DMS79 (cell line): ENCODE measurements at places on chromosomes 4 and X.

GRCh38 chr4:73599182-73599581 lies 21.1 kb downstream of the RASSF6 start:
- DNase-seq, result no peak

- no peak for DNase-seq
These were observed 24.0 kb downstream of the RBMX start for GRCh38 chrX:136856551-136856950.

DNA sequence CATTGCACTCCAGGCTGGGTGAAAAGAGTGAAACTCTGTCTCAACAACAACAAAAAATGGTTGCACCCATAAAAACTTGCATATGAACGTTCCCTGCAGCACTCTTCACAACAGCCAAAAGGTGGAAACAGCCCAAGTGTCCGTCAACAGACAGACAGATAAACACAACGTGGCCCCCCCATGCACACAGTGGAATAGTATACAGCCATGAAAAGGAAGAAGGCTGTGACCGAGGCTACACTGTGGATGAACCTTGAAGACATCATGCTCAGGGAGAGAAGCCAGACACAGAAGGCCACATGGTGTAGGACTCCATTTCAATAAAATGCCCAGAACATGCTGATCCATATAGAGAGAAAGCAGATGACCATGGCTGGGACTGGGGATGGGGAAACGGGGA lies 33.5 kb upstream of the ASMTL start:
- no peak for DNase-seq

GRCh38 chr4:143700046-143700415 lies 444 bp downstream of the FREM3 start:
- DNase-seq, result no peak

- DNase-seq, result no peak
These were observed 463.0 kb upstream of the CPEB2 start for GRCh38 chr4:14539246-14539645.

DNA sequence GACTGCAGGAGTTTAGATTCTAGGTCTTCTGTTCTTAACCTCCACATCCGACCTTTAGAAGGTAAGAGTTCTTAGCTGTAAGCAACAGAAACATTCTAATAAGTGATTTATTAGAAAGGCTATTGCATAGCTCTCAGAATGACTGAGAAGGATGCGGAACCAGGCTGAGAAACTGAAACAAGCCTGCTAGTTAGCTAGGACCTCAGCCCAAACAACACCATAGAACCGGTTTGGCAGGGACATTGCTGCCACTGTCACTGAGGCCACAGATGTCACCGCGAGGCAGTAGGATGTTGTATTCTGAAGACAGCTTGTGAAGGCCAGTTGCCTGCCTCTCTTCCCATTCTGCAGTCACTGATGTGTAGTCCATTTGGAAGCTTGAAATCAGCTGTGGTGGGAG lies 160.0 kb upstream of the ARX start:
- no peak for DNase-seq

- DNase-seq, result no peak
These were observed 10.6 kb upstream of the BCOR start for GRCh38 chrX:40108162-40108958.

DNA sequence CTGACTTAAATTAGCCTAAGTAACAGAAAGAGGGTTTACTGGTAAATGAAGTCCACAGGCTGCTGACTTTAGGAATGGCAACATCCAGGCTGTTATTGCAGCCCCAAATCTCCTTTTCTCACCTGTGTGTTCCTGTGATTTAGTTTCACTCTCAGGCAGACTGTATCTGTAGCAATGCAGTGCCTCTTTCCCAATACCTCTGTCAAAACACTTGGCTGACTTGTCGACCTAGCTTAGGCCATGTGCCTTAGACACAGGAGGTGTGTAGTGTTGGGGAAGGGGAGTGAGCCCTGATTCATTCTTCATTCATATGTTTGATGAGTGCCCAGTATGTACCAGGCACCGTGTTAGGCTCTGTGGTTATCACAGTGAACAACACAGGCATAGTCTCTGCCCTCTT lies 46.9 kb downstream of the JADE3 start:
- DNase-seq, result no peak

DNA sequence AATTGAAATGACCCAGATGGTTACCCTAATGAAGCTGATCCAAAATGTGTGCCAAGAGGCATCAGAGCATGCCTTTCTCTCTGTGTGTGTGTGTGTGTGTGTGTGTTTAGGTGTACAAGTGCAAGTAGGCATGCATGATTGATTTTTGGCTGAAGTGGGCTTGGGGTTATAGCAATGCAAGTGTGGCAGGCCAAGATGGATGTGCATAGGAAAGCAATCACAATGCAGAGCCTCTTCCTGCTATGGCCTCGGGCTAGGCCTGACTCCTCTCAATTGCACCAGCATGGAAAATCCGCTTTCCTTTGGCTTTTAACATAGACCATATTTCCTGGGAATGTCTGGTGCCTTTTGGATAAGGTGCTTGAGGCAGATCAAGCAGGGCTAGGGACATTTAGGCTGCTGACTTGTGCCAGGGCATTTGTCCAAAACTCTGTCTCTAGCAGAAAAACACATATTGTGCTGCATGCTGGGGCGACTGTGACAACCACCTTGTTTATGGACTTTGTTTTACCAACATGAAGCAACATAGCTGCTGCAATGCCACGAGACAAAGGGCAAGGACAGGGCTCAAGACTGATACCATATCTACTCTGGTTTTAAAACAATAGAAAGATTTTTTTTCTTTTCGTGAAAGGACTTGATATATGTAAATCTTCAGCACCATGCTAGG lies 395.7 kb downstream of the RAPGEF2 start:
- no peak for DNase-seq

DNA sequence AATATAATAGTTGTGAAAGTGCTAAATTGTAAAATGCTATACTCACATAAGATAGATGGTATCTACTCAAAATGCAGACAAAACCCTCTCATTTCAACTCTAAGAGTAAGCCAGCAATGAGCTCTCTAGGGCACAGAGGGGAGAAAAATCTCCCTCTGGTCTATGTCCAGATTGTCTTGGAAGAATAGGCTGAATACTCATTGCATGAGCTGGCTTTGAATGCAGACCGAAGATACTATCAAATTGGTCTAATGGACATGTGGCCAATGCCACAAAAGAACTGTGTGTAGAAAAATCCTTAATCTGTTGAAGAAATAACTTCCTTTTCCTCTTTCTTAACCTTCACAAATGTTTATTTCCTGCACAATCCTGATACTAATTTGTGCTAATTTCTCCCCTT lies 3.5 kb downstream of the ZXDA start:
- DNase-seq, result no peak

GRCh38 chrX:30248854-30249253 lies 1.9 kb downstream of the MAGEB1 start:
- no peak for DNase-seq

GRCh38 chr4:84948056-84948455 lies 18.4 kb downstream of the WDFY3 start:
- no peak for DNase-seq

DNA sequence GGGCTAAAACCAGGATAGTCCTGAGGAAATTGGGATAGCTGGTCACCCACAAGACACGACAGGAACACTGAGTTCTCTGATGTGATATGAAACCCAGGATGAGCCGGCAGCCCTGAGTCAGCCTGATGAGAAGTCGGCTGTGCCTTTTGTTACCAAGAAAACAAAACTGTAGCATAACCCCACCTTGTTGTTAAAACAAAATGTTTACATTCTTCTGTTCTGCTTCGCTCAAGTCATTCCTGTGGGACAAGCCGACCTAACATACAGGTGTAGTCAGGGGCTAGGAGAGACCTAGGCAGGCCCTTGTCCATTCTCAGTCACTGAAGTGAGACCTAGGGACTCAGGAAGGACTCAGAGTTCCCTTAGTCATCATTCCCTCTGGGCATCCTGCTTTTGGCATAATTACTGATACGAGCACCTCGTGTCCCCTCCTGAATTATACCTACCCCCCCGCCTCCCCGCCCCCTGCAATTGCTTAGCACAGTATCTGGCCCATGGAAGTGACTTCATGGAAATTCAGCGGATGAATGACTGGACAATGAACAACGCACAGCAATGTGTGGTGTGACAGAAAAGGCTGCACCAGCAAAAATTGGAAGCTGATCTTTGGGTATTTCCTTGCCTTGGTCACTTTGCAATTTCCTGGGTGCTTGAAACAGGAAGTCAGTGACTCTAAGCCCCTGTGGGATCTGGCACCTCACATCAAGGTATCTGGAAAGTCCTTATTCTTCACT lies 31.9 kb upstream of the TLR2 start:
- DNase-seq, result no peak

DNA sequence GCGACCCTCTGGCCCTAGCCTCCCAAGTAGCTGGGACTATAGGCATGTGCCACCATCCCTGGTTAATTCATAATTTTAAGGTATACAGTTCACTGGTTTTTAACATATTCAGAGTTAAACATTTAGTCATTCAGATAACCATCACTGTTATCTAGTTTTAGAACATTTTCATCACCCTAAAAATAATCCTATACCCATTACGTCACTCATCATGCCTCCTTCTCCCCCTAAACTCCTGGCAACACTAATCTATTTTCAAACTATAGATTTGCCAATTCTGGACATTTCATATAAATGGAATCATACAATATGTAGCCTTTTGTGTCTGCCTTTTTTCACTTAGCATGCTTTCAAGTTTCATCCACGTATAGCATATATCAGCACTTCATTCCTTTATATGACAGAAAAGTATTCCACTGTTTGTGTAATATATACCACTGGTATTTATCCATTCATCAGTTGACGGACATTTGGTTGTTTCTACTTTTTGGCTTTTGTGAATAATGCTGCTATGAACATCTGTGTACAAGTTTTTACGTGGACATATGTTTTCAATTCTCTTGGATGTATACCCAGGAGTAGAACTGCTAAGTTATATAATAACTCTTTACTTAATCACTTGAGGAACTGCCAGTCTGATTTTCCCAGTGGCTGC lies 32.0 kb upstream of the RPS3A start:
- no peak for DNase-seq

DNA sequence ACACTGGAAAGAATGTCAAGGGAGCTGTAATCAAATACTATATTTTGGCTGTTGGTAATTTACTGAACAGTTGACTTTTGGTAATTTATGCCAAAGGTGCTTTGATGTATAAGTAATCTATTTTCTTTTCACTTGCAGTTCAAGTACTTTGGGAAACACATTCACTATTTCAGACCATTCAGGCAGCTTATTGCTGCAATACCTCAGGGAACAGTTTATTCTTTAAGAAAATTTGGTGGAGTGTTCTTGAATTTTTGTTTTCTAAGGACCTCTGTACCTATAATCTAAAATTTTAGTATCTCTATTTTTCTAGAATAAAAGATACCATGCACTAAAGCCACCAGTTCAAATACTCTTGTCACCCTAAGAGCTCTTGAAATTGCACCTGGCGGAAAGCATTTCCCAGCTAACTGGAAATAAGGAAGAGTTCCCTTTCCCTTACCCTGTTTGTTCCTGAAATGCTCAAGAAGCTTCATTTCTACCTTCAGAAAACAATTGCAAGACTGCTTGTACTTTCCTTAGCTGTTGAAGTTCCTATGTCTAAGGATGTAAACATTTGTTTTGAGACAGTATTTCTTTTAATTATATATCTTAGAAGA lies 633.5 kb upstream of the FAT1 start:
- DNase-seq, result no peak

- DNase-seq, result no peak
These were observed 11.8 kb downstream of the TBC1D9 start for GRCh38 chr4:140744421-140744820.

- no peak for DNase-seq
These were observed 16.1 kb upstream of the USO1 start for GRCh38 chr4:75708218-75708691.

DNA sequence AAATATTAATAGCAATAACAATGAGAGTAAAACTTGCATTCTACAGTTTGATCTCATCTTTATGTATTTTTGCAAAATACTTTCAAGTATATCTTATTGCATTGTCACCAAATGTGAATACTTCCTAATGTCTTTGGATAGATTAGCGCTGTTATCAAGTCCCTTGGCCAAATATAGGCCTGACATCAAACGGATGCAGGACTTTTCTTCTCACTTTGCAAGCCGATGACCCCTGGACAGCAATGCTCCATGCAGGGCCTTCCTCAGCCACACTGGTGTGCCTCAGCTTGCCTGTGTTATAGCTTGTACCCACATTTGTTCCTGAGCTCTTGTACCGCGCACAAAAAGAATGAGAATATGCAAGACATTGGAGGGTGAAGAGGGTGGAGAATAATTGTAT lies 18.0 kb upstream of the NMU start:
- no peak for DNase-seq

GRCh38 chr4:11593576-11594116 lies 165.0 kb upstream of the HS3ST1 start:
- DNase-seq, result no peak

DNA sequence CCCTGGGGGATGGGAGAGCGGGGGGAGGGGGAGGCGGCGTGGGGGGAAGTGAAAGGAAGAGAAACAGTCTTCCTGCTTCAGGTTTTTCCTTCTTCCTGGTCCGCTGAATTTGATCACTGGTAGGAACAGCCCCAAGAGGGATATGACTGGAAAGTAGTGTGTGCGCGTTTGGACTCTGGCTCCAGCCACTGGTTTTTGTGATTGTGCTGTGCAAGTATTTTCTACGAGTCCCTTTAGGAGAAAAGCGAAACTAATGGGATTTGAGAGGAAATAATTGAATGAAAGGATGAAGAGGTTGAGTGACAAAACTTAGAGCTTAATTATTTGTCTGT lies 836 bp downstream of the PRRG1 start:
- no peak for DNase-seq

GRCh38 chr4:139754938-139755337 lies 89.3 kb downstream of the MGST2 start:
- DNase-seq, result no peak

GRCh38 chr4:114509340-114509739 lies 89.3 kb upstream of the UGT8 start:
- DNase-seq, result no peak

GRCh38 chr4:87103691-87104187 lies 116.7 kb downstream of the KLHL8 start:
- no peak for DNase-seq

- no peak for DNase-seq
These were observed 101.2 kb downstream of the AFF1 start for GRCh38 chr4:87035881-87036509.

- no peak for DNase-seq
These were observed 31.6 kb upstream of the ANXA3 start for GRCh38 chr4:78519962-78520361.

DNA sequence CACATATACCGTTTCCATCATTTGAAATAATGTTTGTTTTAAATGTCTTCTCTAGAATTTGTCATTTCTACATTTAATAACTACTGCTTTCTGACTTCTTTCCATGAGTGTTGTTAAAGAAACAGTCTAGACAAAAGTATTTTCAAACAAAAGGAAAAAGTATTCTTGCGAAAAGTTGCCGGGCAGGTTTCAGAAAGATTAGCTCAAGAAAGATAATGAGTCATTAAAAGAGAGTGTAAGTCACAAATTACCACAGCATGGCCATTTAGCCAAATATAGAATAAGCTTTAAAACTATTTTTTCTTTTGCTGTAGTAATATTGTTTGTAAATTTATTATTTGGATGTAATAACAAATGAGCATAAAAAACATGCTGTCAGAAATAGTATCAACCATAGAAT lies 493.0 kb downstream of the TLL1 start:
- DNase-seq, result no peak
